T-cell (primary cell): ENCODE measurements at places on chromosomes 13 and 19. TPM values are rescaled to one million over a fixed set of nuclear protein-coding genes. Genes with fewer than 3 reads are reported as not detected.
A peak's percentile ranks its signal among the peaks of the same experiment; 100 is the strongest.

GRCh38 chr13:20495087-20496023, 30.3 kb downstream of the CRYL1 start:
- DNase-seq: peak; percentile 29

GRCh38 chr13:113220877-113221276, 11.5 kb downstream of the CUL4A start:
- no peak for DNase-seq

- DNase-seq: no peak
Measured at GRCh38 chr19:45249261-45250033, 1.6 kb upstream of the MARK4 start.

GRCh38 chr13:19864746-19865309, 1.4 kb upstream of the ZMYM5 start:
- DNase-seq: peak; percentile 60

Gene TMEM145
- total RNA-seq: not detected
